Jurkat, Clone E6-1 (cell line): ENCODE measurements at places on chromosomes 13 and 19.

- DNase-seq = no peak
Observed at GRCh38 chr13:46656786-46657185, 103.8 kb downstream of the LRCH1 start.

- DNase-seq = no peak
Observed at GRCh38 chr13:79937771-79938216, 403.1 kb downstream of the SPRY2 start.

- DNase-seq = no peak
Observed at GRCh38 chr19:48603001-48603400, 3.5 kb upstream of the SPACA4 start.

GRCh38 chr19:51689751-51690453, 3.2 kb upstream of the SPACA6 start:
- DNase-seq = no peak

DNA sequence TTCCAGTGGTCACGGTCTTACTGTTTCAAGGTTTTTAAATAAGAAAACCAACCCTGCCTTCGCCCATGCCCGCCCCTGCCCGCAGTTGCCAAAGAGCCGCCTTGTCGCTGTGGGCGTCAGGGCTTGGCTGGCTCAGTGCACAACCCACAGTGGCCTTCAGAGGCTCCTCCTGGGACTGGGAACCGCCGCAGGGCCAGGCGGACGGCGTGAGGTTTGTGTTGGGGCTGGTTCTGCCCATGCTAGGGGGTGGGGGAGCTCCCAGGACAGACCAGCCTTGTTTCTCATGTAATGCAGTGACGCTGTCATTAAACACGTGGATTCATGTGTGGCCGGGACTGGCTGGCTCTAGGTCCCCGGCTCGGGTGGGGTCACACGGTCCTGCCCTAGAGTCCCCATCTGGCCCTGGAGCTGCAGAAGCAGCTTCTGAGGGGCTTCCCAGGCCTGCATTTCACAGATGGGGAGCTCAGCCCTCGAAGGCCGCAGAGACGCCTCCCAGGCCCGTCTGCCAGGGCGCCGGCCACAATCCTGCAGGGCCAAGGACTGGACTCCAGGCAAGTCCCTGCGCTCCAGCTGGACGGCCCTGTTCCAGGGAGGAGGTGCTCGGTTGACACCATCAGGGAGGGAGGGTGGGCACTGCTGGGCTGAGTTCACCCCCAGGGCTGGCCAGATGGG, 2.4 kb upstream of the TEKTIP1 start:
- DNase-seq = no peak

DNA sequence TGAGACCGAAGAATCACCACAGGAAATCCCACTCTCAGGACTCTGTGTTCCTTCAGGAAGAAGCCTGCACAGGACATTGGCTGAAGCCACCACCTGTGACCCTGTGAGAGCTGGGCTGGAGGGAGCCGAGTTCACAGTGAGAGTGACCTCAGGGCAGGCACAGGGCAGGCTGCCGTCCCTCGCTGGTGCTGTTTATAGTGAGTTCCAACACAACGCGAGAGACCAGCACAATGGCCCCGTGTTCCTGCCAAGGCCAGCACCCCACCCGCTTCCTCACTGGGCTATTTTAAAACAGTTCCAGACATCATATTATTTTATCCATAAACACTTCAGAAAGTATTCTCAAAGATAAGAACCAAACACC, 18.4 kb upstream of the GAS6 start:
- DNase-seq = no peak

- DNase-seq = no peak
Observed at GRCh38 chr13:103614761-103615160, 548.5 kb upstream of the SLC10A2 start.

GRCh38 chr19:37990362-37990761, 83.4 kb downstream of the SIPA1L3 start:
- no peak for DNase-seq

- no peak for DNase-seq
Observed at GRCh38 chr13:41610404-41610803, 153.1 kb downstream of the RGCC start.

GRCh38 chr13:51721496-51721895, 82.5 kb downstream of the DHRS12 start:
- DNase-seq = no peak

GRCh38 chr13:84873951-84874350, 925.3 kb downstream of the SLITRK6 start:
- no peak for DNase-seq

DNA sequence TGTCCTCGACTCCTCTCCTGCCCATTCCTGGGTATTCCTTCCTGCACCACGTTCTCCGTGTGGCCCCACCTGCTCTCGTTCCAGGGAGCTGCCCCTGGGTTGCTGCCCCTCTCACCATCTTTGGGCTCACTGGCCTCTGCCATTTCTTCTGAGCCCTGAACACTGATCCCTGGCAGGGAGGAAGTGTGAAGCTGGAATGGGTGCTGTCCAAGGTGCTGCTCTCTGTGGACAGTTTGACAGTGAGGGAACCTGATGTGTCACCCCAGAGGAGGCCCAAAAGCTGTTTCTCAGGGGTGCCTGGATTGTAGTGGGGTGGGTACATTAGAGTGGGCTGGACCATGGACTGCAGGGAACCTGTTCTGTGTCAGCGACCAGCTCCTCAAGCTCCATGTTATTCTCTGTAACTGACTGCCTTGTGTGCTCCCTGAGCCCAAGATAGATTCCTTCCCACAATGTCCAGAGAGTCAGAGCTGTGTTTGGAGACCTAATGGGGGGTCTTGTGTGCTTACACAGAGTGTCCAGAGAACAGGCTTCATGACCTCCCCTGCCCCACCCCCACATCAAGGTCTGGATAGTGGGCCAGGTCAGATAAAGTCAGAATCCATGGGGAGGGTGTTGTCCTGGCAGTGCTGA, 7.2 kb upstream of the CEACAM8 start:
- DNase-seq = peak; percentile 28

DNA sequence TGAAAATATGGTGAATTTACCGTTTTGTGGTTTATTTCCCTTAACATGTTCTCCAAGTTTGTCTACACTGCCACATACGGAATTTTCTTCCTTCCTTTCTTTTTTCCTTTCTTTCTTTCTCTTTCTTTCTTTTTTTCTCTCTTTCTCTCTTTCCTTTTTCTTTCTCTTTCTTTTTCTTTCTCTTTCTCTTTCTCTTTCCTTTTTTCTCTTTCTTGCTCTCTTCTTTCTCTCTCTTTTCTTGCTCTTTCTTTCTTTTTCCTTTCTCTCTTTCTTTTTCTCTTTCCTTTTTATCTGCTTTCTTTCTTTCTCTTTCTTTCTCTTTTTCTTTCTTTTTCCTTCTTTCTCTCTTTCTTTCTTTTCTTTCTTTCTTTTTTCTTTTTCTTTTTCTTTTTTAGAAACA, 1962.3 kb upstream of the PCDH20 start:
- no peak for DNase-seq
